Non-pigmented ciliary epithelial cell (primary cell): ENCODE measurements at places on chromosomes 11 and 22.

GRCh38 chr22:49349841-49350381, 477.8 kb downstream of the BRD1 start:
- no peak for DNase-seq

- DNase-seq = no peak
Measured at GRCh38 chr11:109433753-109434256, 11.8 kb downstream of the C11orf87 start.

GRCh38 chr11:123020968-123021367, 39.3 kb upstream of the BSX start:
- DNase-seq = peak; percentile 18

GRCh38 chr11:102577723-102578122, 47.2 kb upstream of the MMP7 start:
- no peak for DNase-seq

- DNase-seq = no peak
Measured at GRCh38 chr11:10049756-10050155, 244.3 kb downstream of the SBF2 start.

- DNase-seq = peak; percentile 87
Measured at GRCh38 chr22:37741312-37741795, 44.5 kb downstream of the TRIOBP start.

DNA sequence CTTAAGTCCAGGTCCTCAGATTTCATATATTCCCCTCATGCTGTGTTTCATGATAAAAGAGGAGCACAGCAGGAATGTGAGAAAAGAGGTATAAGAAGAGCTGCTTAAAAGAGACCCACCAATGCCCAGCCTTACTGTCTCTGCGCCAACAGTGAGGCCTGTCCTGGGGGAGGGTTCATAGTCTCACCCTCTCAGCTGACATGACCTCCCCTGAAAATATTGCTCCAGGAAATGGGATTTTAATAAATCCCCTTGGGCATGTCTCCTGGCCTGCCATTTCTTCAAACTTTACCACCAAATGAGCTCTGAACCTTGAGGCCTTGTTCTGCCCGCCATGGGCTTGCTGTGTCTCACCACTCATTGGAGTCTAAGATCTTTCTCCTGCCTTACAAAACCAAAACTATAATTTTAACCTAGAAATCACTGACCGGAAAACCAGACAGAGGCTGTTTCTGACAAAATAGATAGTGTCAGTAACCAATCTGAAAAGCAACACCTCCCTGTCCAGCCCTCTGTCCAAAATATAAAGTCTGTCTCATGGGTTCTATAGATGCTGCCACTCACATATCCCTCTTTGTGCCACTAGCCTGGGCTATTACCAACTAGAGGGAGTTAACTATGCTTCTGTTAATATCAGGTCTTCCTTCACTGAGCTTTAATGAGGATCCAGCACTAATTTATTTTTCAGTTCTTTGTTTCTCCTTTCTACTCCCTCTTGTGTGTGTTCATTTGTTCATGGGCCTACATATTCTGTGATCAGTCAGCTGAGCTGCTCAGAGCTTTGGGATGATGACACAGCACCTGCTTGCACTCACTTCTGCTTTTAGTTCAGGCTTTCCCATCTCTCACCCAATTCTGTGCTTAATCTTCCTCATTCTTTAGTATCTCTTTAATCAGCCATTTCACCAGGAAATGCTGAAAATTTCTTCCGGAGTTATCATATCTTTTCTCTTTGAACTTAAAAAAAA, at the start of gene OR2AG2:
OR2AG2 (minus strand) TSS at position 51 of the 968 bp plus-strand sequence. CDS start 3,019 bp downstream, outside the sequence.
- no peak for DNase-seq

DNA sequence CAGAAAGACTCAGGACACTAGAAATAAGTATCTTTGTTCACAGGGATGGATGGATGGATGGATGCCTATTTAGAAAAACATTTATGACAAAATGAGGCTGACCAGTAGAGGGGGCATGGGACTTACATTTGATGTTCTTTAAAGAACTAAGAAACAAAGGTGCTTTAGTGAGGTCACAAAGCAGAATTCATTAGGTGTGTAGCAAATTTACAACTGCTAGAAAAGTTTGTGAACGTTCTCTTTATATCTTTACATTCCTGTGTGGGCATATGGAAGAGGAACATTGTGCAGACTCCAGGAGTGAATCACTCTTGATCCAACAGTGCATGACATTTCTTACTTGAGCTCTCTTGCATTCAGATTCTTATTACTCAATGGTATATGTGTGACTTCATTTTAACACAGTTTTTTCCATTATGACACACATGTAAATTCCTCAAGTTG, 15.8 kb upstream of the SIK2 start:
- DNase-seq = no peak

GRCh38 chr11:28476049-28476448, 367.9 kb downstream of the METTL15 start:
- DNase-seq = no peak

GRCh38 chr22:20660441-20661054, 113.4 kb upstream of the SERPIND1 start:
- DNase-seq = no peak

GRCh38 chr11:126139111-126140091, 72.0 kb downstream of the RPUSD4 start:
- DNase-seq = no peak

GRCh38 chr11:26558190-26558589, 13.9 kb downstream of the MUC15 start:
- DNase-seq = no peak

DNA sequence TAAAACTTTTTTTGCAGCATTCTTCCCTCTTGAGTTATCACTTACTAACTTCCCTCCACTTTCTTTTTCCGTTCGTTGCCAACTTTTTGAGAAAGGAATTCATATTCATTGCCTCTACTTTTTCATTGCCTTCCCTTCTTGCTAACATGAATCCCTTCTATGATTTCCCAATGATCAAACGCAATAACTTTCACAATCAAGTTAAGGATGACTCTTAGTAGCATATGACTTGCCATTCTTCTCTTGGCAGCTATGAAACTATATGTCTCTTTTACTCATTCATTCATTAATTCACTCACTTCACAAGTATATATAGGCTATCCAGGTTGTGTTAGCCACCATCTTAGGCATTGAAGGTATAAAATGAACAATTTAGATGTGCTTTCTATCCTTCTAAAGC, 16.6 kb upstream of the ARHGAP20 start:
- DNase-seq = no peak

- DNase-seq = no peak
Measured at GRCh38 chr11:122853261-122853660, 15.0 kb downstream of the CRTAM start.
